ENCODE measurements at places on chromosomes 3 and 15.
A peak's percentile ranks its signal among the peaks of the same experiment; 100 is the strongest.

GRCh38 chr3:154889227-154889634 is 190.9 kb upstream of the MME start:
- no peak for DNase-seq

DNA sequence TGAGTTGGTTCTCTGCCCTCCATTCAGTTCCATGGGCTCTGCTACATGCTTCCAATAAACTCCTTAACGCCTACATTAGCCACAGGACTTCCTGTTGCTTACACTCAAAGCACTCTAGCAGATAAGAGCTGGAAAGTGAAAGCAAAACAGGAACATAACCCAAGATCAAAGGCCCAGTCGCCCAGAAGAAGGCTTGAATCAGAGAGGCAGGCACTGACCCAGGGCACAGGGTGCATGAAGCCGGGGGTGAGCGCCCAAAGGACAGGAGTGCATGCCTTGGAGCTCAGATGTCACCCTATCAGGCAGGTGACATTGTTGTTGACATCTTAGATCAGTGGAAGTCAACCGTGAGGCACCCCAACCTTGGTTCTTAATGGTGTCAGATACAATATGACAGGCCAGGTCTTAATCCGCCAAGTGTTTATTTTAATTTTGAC is 235.1 kb downstream of the UACA start:
- DNase-seq = peak; percentile 26

- no peak for DNase-seq
Measured at GRCh38 chr15:57521503-57521902, 70.2 kb upstream of the MYZAP start.

DNA sequence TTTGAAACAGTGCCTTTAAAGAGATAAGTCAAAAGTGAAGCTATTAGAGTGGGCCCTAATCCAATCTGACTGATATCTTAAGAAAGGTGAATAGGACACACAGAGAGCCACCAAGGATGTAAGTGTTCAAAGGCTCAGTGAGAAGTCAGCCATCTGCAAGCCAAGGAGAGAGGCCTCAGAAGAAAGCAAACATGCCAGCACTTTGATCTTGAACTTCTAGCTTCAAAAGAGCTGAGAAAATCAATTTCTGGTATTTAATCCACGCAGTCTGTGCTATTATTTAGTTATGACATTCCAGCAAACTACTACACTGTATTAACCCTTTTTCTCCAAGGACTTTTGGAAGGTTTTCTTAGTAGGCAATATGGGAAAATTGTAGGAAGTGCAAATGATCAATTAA is 95.7 kb downstream of the LRRC3B start:
- no peak for DNase-seq

DNA sequence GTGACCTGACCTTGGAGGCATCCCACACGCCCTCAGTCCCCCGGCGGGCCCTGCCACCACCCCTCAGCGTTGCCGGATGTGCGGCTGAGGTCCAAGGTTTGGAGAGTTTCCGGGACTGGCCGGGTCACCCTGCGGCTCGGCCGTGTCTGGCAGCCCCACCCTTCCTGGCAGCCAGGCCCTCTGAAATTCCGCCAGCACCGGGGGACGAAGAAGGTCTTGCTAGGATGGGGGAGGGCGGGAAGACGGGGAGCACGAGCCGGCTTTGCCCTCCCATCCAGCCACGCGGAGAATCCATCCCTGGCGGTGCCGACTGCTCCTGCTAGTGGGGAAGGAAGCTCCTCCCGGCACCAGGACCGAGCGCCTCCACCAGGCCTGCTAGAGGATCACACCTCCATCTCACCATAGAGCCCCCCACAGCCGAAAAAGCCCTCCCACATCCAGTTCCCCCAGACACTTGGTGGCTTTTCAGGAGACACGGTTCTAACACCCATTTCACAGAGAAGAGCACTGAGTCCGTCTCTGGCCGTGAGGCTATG is 81.5 kb downstream of the CPN2 start:
- DNase-seq = no peak

- no peak for DNase-seq
Measured at GRCh38 chr3:175356899-175357324, 497.8 kb downstream of the NAALADL2 start.

DNA sequence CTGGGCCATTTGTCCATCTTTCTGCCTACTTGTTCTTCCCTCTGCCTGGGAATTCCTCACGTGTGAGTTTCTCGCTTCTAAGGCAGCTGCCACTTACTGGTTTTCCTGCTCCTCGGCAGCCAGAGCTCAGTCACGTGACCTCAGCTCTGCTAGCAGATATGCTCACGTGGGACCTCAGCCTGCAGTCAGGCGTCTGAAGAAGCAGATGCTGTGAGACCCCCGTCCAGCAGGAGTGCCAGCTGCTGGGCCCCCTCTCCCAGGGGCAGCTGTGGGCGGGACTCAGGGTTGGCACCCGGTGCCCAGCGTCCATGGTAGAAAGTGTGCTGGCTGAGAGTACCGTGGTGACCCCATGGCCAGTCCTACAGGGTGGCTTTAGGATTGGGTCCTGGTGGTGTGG is 161.3 kb upstream of the TLE3 start:
- DNase-seq = no peak

GRCh38 chr15:99279290-99279689 is 28.0 kb downstream of the LRRC28 start:
- no peak for DNase-seq

DNA sequence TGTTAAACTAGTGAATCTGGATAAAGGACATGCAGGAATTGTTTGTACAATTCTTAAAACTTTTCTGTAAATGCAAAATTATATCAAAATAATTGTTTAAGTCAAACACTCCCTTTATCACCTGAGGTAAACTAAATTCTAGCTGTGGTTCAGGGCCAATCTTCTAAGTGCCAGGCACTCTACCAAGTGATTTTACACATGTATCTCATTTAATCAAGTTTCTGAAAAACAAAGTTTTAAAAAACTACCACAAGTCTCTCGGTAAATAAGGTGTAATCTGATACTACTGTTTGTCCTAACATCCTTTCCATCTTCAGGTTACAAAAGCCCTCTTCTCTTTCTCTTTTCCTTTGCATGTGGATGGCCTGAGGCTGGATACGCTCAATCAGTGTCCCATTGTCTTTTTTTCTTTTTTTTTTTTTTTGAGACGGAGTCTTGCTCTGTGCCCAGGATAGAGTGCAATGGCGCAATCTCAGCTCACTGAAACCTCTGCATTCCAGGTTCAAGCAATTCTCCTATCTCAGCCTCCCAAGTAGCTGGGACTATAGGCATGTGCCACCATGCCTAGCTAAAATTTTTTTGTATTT is 19.3 kb downstream of the IFT80 start:
- no peak for DNase-seq

- DNase-seq = no peak
Measured at GRCh38 chr3:176968631-176969030, 228.7 kb downstream of the TBL1XR1 start.

DNA sequence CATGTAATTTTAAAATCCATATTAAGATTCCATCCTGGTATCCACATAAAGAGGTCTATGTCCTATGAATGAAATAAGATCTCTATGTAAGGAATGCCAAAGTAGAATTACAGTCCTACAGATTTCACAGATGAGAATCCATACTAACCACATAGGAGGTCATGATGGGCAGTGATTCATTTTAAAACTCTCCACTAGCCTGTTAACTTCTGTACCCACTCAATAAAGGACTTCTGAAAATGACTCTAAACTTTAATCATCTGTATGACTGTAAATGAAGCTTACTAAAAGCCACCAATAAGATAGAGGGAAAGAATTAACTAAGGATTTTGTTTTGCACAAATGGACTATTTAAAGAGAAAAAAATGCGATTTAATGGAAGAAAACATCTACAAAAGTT is 28.7 kb downstream of the MORC1 start:
- no peak for DNase-seq

Measured in SW 1271 (cell line).